ENCODE measurements at places on chromosomes 12 and 14.

GRCh38 chr12:125050446-125050845 is 14.8 kb upstream of the AACS start:
- DNase-seq: no peak

GRCh38 chr12:52132754-52133161 is 53.3 kb downstream of the SMIM41 start:
- DNase-seq: no peak

GRCh38 chr14:104252256-104253215 is 114.1 kb downstream of the KIF26A start:
- no peak for DNase-seq

DNA sequence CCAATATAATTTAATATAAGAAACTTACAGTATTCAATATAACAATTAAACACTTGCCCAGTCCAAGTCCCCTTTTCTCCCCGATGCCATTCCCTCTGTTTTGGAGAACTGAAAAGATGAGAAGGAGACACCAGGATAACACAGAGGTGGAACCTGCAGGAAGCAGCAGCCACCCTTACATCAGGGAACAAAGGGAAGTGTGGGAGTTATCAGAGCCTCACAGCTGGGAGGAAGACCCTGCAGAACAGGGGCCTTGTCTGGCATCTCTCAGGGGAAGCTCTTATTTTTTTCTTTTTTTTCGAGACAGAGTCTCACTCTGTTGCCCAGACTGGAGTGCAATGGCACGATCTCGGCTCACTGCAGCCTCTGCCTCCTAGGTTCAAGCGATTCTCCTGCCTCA is 52.6 kb downstream of the CALM1 start:
- no peak for DNase-seq

DNA sequence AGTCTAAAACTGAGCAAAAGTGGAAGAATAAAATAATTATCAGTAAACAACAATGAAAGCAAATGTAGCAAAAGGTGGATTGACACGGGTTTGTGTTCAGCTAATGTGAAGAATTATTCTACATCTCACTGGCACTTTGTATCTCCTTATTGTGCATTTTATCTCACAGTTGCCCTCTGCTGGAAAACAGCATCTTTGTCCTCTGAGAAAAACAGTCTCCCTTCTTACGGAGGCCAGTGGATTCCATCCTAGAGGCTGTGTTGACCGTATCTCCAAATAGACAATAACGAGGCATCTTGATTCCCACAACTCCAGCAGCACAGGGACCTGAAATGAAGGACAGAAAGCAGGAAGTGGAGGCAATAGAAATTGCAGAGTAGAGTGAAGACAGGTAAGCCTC is 51.3 kb upstream of the PLBD1 start:
- DNase-seq: no peak

DNA sequence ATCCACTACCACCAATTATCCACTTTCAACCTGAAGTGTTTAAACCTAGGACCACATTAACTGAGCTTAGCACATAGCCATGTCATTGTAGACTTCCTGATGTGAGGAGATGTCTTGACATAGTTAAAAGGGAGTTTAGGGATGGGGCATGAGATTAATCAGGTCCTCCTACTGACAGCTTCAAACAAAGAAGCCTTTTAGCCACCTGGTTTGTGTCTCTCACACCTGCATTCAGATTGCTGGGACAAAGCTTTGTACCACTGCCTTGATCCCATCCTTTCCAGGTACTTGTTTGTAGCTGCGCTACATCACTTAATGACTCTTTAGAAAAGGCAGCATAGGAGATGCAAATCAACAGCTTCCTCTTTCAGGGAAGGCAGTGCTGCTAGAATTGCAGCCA is 340.7 kb upstream of the DDHD1 start:
- DNase-seq: no peak

GRCh38 chr14:26412421-26412820 is 185.4 kb downstream of the NOVA1 start:
- DNase-seq: no peak

DNA sequence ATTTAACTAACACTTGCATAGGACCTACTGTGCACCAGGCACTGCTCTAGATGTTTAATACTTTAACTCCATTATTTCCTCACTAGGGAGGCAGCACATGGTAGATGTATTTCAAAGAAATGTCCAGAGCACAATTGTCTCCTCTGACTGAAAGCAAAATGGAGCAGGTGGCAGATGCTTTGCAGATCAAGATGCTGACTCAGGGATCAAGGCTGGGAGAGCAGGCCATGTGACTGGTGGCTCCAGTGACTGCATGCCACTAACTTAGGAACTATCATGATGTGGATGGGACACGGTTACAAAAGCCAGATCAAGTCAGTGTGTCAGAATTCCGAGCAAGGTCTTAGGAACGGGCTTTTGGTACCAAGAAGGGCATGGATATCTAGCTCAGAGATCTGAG is 28.2 kb downstream of the SERPINA11 start:
- no peak for DNase-seq
